ENCODE measurements at places on chromosomes 1 and 21. TPM values are rescaled to one million over a fixed set of nuclear protein-coding genes. Genes with fewer than 3 reads are reported as not detected.
A peak's percentile ranks its signal among the peaks of the same experiment; 100 is the strongest.

DNA sequence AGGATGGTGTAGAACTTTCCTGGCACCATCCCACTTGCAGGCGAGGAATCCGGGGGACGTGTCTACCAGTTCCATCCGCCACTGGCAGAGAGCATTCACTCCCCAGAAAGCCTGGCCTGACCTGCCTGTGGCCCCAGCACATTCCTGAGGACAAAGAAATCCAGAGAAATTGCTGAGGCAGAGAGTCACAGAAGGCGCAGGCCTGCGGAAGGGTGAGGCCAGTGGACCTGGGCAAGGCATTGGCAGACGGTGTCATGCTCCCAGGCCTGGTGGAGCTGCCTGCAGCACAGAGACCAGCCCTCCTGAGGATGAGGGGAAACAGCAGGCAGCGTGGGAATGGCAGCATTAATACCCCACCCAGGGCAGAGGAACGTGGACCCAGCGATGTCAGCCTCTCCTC lies 81.2 kb upstream of the F3 start:
- H3K27me3 ChIP-seq: no peaks in the 10 kb centered on the region
- peaks cover 41% of the 10 kb centered on the region for H3K36me3 ChIP-seq
- peaks cover 63% of the 10 kb centered on the region for H3K4me1 ChIP-seq

- no peaks in the 10 kb centered on the region for H3K36me3 ChIP-seq
- no peak for DNase-seq
- H3K4me1 ChIP-seq: no peaks in the 10 kb centered on the region
- H3K4me3 ChIP-seq: no peak overlapping the region
Observed at GRCh38 chr1:163697137-163697536, 375.4 kb downstream of the NUF2 start.

Gene PTPN14
- total RNA-seq: 72.4 TPM

Gene DIO1
- not detected for total RNA-seq

Gene RRP1B
- total RNA-seq: 26.0 TPM

DNA sequence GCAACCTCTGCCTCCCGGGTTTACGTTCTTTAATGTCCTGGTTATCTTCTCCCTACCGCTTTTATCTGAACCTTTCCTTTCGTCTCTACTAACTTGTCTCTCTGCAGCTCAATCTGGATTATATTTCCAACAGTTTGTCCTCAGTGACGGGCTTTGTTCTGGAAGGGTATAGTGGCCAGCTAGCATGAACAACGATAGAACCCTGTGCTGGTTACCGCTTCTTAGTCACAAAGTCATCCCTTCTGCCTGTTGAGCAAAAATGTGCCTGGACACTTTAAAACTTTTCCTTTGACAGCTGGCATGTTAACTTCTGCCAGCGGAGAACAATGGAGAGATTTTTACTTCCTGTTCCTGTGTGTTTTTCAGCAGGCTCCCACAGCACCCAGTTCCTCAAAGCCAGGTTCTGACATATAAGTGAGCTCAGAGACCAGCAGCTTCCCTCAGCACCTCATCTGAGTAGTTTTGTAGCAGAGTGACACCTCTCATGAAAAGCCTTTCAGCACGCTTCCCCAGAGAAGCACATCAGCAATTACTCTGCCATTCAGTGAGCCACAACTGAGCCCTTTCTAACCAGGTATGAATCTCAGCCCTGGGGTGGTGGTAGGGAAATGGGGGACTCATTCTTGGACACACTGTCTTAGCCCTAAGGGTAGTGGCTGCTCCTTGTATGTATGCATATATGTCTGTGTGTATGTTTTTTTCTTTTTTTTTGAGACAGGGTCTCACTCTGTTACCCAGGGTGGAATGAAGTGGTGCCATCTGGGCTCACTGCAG lies 23.6 kb upstream of the CCDC17 start:
- H3K36me3 ChIP-seq: peaks cover 36% of the 10 kb centered on the region
- DNase-seq: no peak
- peak overlapping the region; percentile 2 for H3K27ac ChIP-seq
- H3K27me3 ChIP-seq: no peaks in the 10 kb centered on the region
- H3K4me1 ChIP-seq: peaks cover 20% of the 10 kb centered on the region

DNA sequence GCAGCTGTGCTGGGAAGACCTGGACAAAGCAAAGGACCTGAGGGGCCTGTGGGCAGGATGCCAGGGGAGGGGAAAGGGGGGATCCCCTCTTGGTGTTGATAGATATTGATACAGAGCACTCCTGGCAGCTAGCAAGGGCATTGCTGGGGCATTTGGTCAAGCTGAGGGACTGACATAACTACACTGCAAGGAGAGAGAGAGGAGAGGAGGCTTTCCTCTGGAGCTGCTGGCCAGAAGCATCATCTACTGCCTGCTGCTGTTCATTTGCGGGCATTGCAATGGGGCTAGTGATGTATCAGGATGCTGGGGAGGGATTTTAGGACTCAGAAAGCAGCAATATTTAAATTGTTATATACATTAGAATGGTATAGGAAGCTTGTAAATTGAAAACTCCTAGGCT lies 142.0 kb downstream of the ZNF648 start:
- no peak for DNase-seq
- no peak overlapping the region for H3K27ac ChIP-seq
- H3K36me3 ChIP-seq: no peaks in the 10 kb centered on the region
- H3K4me3 ChIP-seq: no peak overlapping the region
- H3K4me1 ChIP-seq: no peaks in the 10 kb centered on the region
- no peaks in the 10 kb centered on the region for H3K27me3 ChIP-seq

DNA sequence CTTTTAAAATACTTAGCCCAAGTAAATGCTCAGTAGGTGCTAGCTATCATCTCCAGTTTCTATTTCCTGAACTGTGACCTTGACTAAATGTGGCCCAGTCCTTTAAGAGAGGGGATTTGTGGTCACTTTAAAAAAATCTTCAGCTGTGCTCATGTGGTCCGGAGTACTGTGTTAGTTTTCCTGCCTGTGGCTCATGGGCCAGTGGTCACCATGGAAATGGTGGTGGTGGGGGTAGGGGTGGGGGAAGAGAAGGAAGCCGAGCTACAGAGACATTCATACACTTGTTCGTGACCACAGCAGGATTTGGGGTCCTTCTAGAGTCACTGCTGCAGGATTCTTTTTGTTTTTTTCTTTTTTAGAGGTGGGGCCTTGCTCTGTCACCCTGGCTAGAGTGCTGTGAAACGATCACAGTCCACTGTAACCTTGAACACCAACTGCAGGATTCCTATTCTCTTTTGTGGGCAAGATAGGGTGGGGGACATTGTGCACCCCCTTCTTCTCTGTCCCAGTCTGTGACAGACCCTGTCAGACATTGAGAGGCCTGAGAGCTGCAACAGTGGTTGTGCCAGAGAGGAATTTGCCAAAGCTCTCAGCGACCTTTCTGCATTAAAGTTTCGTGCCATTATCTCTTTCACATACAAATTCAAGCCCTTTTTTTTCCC lies 25.8 kb downstream of the KIF26B start:
- H3K27ac ChIP-seq: no peak overlapping the region
- peaks cover 17% of the 10 kb centered on the region for H3K4me1 ChIP-seq
- no peak overlapping the region for H3K4me3 ChIP-seq
- no peaks in the 10 kb centered on the region for H3K27me3 ChIP-seq

Gene KCND3
- not detected for total RNA-seq

GRCh38 chr1:99858286-99858685 lies 8.1 kb downstream of the AGL start:
- no peak overlapping the region for H3K27ac ChIP-seq
- no peaks in the 10 kb centered on the region for H3K4me1 ChIP-seq
- DNase-seq: no peak
- H3K27me3 ChIP-seq: no peaks in the 10 kb centered on the region
- no peak overlapping the region for H3K4me3 ChIP-seq

Gene ANKRD13C
- 24.6 TPM for total RNA-seq

DNA sequence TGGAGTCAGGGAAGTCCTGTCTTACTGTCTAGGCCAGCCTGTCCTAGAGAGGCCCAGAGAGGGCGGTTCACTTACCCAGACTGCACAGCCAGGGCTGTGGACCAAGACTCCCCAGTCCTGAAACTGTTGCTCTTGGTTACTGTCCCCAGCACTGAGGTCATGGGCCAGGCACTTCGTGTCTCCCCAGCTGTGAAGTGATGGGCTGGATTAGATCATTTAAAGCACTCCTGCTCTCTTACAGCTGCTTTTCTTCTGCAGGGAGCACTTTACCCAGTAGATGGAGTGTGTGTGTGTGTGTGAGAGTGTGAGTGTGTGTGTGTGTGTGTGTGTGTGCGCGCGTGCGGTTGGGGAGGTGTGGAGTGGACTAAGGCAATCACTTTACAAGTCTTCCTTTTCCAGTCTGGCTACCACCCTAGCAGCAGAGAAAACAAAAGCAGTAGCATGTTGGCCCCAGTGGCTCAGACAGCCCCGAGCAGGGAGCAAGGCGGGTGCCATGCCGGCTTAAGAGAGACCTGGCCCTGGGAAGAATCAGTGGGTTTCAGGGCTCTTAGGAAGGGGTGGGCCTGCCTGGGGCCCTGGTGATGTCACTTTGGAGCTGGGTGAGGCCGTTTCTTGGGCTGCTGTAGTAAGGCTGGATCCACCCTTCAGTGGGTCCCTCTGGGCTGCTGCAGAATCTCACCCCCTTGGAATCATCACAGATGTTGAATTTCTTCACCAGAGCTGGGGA lies 2.4 kb downstream of the SPSB1 start:
- no peaks in the 10 kb centered on the region for H3K27me3 ChIP-seq
- no peak overlapping the region for H3K4me3 ChIP-seq
- no peak overlapping the region for H3K27ac ChIP-seq
- peaks cover 17% of the 10 kb centered on the region for H3K36me3 ChIP-seq

Gene HTR6
- not detected for total RNA-seq

DNA sequence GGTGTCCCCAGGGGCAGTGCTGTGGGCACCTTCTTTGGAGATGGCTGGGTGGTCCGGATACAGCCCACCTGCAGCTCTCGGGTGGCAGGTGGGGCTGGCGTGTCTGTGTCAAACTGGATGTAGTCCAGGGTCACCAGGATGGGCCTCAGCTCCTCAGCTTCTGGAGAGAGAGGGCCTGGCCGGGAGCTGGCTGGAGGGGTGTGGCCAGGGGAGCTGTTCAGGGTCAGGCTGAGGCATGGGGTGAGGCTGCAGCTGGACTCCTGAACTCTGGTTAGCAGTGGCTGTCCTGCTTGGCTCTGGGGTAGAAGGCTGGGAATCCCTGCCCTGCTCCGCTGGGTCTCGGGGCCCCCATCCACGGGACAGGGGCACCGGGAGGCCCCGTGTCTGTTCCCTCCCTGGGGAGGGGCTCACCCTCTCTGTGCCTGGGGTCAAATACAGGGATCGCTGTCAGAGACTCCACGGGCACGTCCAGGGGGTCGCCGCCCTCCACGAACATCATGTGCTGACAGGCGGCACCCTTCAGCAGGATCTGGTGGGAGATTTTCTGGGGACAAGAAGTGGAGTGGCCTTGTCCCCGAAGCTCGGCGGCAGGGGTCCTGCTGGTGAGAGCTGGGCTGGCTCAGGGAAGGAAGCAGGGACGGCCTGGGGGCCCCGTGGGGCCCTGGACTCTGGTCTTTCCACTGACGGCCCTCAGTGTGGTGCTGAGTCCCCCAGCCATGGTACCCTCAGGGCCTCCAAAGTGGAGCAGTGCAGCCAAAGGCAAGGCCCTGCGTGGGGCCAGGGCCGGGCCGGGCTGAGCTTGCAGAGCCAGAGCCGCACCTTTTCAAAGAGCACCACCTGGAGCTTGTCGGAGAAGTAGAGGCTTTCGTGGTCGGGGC lies 4.1 kb upstream of the TMEM52 start:
- H3K4me3 ChIP-seq: no peak overlapping the region
- peaks cover 7% of the 10 kb centered on the region for H3K36me3 ChIP-seq
- H3K27ac ChIP-seq: no peak overlapping the region
- H3K27me3 ChIP-seq: peaks cover 35% of the 10 kb centered on the region
- H3K4me1 ChIP-seq: no peaks in the 10 kb centered on the region

Gene AMY1A
- not detected for total RNA-seq

DNA sequence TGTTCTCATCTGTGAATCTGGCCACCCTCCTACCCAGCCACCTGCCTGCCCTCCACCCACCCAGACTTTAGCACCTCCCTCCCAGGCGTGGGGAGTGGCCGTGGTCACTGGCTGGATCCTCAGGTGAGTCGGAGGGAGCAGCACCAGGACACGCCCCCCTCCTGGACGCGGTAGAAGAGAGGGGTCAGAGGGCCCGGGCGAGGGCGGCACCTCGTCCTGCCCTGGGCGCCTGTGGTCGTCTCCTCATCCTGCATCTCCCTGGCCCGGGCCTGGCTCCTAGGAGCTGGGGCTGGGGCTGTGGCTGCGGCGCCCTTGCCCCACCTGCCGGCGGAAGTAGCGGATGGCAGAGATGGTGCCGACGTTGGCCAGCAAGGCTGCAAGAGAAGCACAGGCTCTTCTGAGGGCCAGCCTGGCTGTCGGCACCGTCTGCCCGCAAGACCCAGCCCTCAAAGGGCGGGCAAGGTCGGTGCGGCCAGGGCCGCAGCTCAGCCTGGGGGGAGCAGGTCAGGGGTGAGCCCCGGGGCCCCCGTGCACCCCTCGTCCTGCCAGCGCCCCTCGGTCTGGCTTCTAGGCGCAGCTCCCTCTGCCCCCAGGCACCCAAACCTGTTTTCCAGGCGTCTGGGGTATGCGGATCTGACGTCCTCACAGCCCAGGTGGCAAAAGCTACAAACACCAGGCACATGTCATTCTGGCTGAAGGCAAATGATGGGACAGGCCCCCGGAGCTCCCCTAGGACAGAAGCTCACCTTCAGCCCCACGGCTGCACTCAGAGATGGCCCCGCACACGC lies 5.8 kb downstream of the PERM1 start:
- peak overlapping the region; percentile 74 for H3K27ac ChIP-seq
- peak overlapping the region; percentile 66 for H3K4me3 ChIP-seq
- H3K36me3 ChIP-seq: peaks cover 30% of the 10 kb centered on the region
- peaks cover 18% of the 10 kb centered on the region for H3K4me1 ChIP-seq
- H3K27me3 ChIP-seq: peaks cover 13% of the 10 kb centered on the region
- DNase-seq: peak; percentile 87
